ENCODE measurements at places on chromosomes 11 and 22.

DNA sequence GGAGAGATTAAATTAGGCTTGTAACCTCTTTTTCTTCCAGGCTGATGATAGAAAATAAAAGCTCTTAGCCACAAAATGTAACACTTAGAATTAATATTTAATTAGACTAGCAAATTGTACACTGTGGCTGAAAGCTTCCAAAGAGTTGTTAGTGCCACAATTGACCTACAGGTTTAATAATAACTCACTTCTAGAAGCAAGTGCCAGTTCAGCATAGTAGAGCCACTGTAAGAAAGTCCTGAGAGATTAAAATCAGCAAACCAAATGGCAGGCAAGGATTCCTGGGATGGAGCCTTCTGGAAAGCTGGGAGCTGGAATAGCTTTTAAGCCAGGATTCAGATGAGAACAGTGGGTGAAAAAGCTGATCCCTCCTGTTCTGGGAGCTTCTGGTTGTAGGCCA, 131.0 kb downstream of the ELP4 start:
- DNase-seq = no peak

DNA sequence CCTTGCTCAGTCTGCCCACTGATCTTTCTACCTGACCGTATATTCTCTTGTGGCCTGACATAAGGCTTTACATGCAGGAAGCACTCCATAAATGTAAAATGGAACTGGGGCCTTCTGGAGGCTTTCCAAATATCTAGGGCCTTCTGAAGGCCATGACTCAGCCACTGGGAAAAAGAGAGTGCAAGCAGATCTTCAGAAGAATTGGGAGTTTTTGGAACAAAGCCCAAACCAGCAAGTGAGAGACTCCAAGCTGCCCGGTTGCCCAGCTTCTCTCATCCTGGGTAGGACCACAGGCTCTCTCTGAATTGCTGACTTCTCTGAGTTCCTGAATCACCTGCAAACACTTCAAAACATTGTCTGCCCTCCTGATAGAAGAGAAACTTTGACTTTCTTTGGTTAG, 107.9 kb upstream of the BMAL1 start:
- peak; percentile 91 for DNase-seq

- peak; percentile 95 for DNase-seq
Observed at GRCh38 chr11:72758690-72759389, 6.6 kb upstream of the ARAP1 start.

DNA sequence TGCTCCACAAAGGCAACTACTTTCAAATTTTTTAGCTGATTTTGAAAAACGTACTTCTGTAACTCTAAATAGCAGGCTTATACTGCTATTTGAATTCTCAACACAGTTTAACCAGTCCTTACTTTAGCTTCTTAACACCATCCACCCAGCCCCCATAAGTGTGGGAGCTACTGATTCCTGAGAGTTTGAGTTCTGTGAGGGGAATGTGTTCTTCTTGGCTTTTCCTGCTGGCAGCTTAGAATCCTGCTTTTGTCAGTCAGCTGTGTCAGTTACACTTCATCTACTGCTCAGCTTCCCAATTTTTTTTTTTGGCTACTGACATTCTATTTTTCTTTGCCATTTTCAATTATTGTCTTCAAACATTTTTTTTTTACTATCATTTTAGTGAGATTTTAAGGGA, 440.4 kb downstream of the INSC start:
- no peak for DNase-seq

DNA sequence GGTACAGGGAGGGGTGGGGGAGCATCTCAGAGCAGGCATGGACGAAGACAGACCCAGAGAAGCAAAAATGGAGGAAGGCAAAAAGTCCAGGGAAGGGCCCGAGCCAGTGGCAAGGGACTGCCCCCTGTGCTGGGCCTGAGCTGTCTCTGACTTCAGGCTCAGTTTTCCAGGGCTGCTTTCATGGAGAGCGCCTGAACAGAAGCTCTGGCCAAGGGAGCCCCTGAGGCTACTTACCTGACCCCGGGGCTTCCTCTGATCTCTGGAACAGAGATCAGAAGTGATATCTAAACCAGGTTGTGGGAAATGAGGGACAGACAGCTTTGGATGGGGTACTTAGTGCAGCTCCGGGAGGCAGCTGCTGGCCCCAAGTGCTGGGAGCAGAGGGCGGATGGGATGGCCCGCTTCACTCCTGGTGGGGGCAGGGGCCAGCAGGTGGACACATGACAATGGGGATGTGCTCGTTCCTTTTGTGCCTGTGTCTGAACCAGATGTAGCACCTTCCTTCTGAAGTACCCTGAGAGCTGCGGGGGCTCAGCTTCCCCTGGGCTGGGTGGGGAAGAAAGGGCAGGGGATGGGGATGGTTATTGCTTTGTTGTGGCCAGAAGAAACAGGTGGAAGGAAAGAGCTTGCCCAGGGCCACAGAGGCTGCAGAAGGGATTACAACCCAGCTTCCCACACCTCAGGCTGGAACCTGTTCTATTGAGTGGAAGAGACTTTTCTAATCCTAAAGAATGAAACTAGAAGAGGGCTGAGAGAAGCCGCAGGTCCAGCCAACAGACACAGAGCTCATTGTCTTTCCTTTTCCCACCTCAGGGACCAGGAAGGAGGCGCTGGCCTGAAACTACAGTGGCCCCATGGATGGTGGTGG, 5.7 kb downstream of the LRRC10B start:
- DNase-seq = no peak

DNA sequence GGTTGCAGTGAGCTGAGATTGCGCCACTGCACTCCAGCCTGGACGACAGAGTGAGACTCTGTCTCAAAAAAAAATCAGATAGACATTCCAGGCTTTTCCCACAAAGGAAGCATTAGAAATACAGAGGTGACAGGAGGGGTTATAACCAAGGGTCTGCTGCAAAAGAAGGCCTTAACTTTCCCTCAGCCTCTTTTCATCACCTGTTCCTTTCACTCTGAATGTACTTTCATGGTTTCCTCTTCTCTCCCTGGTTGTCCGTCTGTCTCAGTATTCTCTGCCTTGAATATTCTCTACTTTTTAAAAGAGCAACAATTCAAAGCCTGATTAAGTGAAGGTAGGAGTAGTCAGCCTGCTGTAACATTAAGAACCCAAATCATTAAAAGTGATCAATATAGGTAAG, 50.2 kb downstream of the CELF1 start:
- no peak for DNase-seq

DNA sequence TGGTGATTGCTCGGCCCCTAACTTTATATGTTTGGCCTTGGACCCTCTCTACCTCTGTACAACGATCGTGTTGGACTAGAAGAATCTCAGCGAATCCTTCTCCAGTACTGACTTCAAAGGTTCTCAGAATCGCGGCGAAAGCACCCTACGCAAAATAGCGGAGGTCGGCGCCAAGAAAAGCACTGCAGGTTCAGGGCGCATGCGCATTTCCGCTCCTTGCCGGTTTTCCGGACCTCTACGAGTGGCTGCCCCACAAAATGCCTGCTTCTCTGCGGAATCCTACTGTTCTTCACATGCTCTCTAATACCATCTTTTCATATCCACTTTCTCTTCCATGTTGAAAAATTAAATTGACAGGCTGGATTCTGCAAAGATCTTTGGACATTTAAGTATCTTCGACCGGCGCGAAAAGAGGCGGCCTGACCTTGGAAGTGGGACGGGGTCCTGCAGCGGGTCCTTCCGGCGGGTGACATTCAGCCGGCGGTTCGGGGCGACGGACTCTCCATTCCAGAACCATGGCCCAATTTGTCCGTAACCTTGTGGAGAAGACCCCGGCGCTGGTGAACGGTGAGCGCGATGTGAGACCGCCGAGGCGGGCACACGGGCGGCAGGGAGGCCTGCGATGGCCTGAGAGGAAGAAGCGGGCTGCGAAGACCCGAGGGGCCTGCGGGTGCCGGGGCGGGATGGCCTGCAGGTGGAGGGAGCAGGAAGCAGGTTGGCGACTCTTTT, at the start of gene ATP5MG:
TSS of gene ATP5MG (plus strand) at position 456 of the 729 bp plus-strand sequence. CDS start at position 516, 60 bp downstream.
- DNase-seq = peak; percentile 94

GRCh38 chr11:59463190-59463641, 6.5 kb downstream of the OR4D6 start:
- DNase-seq = no peak

- DNase-seq = no peak
Observed at GRCh38 chr22:45575173-45575572, 72.5 kb downstream of the FBLN1 start.

DNA sequence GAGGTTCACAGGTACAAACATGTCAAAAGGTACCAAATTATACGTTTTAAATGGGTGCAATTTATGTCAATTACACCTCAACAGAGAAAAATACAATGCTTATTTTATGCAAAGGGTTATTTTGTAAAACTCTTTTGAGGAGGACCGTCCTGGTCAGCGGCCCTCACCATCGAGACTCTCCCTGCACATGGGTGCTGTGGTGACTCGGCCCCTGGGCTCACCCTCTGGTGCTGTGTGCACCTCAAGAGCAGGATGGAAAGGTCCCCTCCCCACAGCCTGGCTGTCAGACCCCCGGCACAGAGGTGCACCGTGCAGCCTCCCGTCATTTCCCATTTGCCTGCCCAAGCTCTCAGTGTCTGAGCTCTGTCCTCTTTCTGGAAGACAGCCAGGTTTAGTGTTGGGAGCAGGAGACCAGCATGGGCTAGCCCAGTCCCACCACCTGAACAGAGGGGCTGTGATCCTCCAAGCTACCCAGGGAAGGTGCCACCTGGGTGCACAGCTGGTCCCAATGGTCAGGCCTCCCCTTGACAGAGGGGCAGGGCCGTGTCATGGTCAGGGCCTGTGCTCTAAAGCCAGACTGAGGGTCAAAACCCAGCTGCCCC, 41.8 kb upstream of the PRODH start:
- DNase-seq = no peak

DNA sequence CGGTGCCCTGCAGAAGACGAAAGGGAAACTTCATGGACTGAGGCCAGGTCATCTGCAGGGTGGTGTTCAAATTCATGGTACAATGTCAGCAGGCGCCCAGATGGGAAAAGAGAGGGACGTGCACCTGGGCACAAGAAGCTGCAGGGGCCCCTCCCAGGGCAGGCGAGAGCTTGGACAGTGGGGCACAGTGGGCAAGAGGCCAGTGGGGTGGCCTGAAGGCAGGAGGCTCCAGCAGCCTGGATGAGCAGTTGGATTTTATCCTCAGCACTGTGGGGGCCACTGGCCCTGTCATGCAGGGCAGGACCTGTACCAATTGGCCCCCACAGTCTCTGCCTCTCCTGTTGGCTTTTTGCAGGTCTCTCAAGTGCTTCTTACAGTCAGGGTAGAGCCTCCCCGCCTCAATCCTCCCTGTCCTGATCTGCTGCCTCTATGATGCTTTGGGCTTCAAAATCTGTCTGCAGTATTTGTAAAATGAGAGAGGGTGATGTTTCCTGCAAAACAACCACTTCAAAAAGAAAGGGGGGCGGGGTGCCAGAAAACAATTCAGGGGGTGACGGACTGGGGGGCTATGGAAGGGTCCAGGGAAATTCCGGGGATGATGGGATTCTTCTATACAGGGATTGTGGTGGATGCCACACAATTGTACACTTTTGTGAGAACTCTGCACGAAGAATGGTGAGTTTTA, 1.7 kb upstream of the BID start:
- DNase-seq = no peak

- DNase-seq = no peak
Observed at GRCh38 chr11:27120211-27120610, 79.6 kb downstream of the BBOX1 start.

DNA sequence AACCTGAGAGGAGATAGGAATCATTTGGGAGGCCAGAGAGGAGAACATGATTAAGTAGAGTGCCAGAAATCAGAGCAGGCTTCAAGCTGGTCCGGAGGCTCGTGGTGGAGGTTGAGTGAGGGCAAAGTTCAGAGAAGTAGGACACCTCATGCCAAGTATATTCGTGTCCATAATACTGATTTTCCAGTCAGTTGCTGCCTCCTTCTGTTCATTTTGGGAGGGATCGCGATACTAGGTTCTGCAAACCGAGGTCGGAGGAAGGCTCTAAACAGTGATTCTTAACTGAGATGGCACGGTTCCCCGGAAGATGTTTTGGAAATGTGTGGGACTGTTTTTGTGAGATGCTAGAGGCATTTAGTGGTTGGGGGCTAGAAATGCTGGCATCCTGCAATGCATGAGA, 13.6 kb upstream of the CD3E start:
- DNase-seq = no peak

GRCh38 chr11:14956111-14956510, 16.0 kb downstream of the CALCA start:
- no peak for DNase-seq

GRCh38 chr22:29040385-29041275, 21.0 kb downstream of the C22orf31 start:
- DNase-seq = peak; percentile 95

GRCh38 chr11:123060277-123061000, 1.5 kb downstream of the HSPA8 start:
- DNase-seq = no peak

GRCh38 chr11:93822359-93822758, 28.1 kb downstream of the VSTM5 start:
- peak; percentile 43 for DNase-seq

GRCh38 chr11:120096369-120097191, 41.3 kb downstream of the TRIM29 start:
- DNase-seq = no peak

DNA sequence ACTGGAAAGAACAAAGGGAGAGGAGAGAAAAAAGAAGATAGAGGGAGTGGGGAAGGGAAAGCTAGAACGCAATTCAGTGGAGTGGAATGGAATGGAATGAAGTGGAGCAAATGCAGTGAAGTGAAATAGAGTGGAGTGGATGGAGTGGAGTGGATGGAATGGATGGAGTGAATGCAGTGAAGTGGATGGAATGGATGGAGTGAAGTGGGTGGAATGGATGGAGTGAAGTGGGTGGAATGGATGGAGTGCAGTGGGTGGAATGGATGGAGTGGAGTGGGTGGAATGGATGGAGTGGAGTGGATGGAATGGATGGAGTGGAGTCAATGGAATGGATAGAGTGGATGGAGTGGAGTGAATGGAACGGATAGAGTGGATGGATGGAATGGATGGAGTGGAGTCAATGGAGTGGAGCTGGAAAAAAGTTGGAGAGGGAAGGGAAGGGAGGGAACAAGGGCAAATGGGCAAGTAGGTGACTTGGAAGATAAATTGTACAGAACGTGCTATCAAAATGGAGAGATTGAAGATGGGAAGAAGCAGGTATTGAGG, 13.9 kb downstream of the IFITM10 start:
- peak; percentile 61 for DNase-seq

DNA sequence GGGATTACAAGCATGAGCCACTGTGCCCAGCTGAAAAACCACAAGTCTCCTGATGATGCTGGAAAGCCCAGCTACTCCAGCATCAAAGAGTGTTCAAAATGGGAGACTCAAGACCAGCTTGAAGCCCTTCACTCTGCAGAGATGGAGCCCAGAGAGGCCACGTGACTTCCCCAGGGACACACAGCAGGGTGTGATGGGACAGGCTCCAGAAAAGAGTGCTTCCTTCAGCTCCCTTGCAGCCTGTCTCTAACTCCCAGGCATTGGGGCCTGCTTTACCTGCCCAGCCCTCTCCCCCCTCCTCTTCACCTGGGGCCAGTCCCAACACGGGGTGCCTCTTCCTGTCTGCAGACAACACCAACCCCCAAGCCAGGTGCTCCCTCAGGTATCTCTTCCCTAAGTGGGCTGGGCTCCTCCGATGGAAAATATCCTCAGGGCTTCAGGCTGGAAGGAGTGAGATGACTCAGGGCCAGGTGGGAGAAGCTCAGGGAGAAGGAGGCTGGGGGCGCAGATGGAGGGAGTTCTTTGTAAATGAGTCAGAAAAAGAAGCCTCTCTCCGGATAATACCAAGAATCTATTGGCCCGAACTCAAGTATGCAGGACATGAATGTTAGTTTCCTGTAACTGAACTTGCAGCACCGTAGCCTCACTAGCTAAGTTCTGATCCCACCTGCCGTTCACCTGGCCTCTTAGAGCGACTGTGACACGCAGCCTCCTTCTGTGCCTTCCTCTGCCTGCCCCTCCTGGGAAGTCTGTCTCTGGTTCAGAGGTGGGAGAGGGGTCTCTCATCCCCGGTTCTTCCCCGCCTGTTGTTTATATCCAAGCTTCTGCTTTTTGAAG, 326.6 kb downstream of the MN1 start:
- peak; percentile 94 for DNase-seq

Data from astrocyte of the hippocampus (primary cell).